ENCODE measurements at places on chromosomes 3 and 15.
A peak's percentile ranks its signal among the peaks of the same experiment; 100 is the strongest.

DNA sequence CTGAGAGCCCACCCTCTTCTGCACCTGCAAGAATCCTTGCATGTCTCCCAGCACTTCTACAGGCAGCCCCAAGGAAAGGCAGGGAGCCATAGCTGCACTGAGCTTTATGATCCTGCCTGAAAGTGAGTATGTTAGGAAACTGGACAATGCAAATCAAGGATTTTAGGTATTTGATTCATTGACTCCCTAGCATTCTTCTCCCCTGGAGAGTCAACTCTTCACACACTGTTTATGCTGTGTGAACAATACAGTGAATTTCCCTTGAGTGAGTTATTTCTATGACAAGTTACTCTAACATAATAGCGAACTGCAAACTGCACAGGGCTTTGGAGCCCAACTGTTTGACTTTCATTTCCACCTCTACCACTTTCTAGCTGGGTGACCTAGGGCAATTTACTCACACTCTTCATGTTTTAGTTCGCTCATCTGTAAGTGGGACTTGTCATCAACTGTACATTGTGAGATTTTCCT is 96.0 kb upstream of the PHLDB2 start:
- DNase-seq, result no peak

DNA sequence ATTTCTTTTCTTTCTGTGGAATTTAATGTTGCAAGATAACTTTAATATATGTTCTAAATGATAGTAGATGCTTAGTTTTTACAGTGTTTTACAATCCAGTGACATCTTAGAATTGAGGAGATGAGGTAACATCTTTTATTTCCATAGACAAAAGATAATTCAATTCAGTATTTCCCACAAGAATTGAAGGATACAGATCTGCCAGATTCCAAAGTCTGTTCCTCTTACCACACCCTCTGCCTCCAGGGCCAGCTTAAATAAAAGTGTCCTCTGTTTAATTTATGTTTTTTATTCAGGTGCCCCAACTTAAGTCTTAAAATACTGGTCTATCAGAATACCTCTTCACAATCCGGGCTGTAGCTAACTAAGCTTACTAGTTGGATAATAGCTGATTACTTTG is 6.5 kb downstream of the STT3B start:
- DNase-seq, result no peak

- no peak for DNase-seq
Measured at GRCh38 chr15:80512726-80513660, 108.8 kb downstream of the ARNT2 start.

DNA sequence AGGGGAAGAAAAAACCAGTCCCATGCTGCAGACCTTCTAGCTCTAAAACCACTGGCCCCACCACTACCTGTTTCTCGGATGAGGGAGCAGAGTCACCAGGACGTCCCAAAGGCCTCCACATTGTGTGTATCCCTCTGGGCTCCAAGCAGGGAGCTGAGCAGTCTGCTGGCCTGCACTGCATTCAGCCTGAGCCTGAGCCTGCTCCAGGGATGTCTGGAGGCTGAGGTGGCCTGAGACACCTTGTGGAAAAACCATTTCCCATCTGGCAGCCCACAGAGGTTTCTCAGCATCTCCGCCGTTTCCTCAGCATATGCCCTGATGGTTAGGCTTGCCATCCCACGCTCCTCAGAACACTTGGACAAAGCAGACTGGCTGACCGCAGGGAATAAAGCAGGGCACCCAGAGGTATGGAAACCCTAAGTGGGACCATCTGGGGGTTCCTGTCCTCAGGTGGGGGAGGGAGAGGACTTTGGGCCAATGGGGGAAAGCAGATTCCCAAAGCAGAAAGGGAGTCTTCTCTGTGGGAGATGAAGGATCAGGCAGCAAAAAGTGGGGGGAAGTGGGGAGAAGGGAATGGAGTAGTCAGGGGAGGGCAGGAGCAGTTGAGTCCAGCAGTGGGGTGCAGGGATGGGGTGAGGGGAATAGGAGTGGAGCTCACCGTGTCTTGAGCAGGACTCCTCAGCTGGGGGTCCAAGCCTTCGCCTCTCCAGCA is at the start of gene CILP:
CILP (minus strand) TSS at position 704 of the 712 bp plus-strand sequence. CDS start 1,718 bp downstream, outside the sequence.
- DNase-seq, result no peak

DNA sequence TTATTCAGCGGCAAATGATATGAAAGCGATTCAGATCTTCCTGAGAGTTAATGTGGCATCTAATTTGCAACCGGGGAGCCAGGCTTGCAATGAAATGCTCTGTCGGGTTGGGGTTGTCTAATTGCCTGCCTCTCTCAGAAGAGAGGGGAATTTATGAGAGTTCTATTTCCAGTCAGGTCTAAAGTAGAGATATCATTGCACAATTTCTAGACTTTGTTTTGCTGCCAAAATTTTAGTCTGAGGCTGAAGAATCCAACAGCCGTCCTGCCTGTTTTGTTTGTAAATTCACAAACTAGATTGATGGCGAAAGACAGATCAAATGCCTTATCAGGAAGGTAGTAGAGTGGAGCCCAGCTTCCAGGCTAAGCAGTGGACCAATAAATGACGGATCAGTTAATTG is 610 bp downstream of the LIPC start:
- DNase-seq, result peak; percentile 51

DNA sequence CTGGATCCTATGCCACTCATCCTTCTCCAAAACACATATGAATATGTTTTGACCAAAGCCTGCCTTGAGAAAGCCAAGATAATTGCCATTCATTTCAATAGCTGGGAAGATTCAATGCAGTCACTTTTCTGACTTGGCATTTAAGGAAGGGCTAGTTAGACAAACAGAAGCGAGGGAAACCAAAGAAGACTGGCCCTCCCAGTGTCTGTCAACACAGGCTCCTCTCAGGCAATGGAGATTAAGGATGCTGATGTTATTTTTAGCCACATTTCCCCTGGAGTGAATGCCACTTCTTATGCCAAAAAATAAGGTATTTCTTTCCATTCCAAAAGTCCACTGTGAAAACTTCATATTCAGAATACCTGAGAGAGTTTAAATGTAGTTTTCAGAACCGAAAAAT is 101.7 kb downstream of the P3H2 start:
- DNase-seq, result no peak

- DNase-seq, result peak; percentile 93
Measured at GRCh38 chr3:27521179-27521871, 37.1 kb upstream of the SLC4A7 start.

DNA sequence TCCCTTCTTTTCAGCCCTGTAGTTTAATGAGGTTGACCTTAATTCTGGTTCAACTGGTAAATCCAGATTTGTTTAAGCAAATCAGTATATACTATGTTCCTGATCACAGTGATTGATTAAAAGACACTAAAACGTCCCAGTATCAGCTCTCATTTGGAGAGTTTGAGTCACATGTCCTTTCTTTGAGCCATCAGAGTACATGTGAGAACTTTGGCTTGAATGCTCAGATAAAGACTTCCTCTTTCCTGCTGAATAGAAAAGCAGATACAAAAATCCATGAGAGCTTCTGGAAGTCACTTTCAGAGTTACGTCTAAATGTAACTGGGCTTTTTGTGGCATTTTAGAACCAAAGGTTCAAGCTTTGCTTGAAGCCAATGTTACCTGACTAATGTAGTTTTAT is 341.8 kb upstream of the SATB1 start:
- no peak for DNase-seq

- no peak for DNase-seq
Measured at GRCh38 chr3:30766522-30766921, 127.9 kb downstream of the GADL1 start.

DNA sequence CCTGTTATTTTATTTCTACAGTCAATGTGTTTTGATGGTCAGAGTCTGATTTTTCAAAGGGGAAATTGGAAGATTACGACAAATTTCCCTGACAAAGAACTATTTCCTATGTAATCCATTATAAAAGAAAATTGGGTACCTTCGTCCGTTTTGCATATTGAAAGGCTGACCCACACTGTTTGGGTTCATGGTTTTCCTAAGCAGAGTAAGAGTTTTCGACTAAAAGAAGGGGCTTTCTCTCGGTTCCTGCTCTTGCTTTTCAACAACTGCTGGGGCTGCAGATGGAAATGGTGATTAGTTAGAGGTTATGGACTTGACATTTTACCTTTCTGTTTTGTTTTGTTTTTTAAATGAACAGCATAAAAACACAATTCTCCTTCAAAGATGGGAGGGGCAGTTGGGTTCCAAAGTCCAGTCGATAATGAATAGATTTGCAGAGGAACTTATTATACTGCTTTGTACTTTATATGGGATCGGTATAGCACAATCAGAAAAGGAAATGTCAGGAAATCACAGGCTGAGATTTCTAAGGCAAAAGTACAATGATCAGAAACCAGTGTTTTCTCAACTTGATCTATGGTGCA is 978 bp downstream of the KCNMB2 start:
- DNase-seq, result no peak

GRCh38 chr3:160695003-160695402 is 18.0 kb downstream of the ARL14 start:
- DNase-seq, result no peak

- no peak for DNase-seq
Measured at GRCh38 chr15:85757073-85757938, 37.4 kb downstream of the KLHL25 start.

DNA sequence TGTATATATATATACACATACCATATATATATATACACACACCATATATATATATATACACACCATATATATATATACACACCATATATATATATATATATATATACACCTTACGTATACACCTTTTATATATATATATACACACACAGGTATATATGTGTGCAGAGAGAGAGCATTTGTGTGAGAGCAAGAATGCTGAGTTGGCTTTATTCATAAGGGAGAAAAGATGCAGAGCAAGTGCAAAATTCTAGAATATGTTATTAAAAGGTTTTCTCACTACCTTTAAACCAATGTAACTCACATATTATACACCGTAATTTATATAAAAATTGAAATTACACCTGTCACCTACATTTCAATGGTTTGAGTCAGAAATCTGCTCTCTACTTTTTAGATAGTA is 107.2 kb upstream of the ALCAM start:
- DNase-seq, result no peak

GRCh38 chr3:50672656-50673055 is 2.1 kb upstream of the DOCK3 start:
- no peak for DNase-seq

GRCh38 chr3:69751074-69751476 is 11.8 kb downstream of the MITF start:
- DNase-seq, result no peak

- DNase-seq, result no peak
Measured at GRCh38 chr3:59388555-59389270, 338.9 kb upstream of the CFAP20DC start.

DNA sequence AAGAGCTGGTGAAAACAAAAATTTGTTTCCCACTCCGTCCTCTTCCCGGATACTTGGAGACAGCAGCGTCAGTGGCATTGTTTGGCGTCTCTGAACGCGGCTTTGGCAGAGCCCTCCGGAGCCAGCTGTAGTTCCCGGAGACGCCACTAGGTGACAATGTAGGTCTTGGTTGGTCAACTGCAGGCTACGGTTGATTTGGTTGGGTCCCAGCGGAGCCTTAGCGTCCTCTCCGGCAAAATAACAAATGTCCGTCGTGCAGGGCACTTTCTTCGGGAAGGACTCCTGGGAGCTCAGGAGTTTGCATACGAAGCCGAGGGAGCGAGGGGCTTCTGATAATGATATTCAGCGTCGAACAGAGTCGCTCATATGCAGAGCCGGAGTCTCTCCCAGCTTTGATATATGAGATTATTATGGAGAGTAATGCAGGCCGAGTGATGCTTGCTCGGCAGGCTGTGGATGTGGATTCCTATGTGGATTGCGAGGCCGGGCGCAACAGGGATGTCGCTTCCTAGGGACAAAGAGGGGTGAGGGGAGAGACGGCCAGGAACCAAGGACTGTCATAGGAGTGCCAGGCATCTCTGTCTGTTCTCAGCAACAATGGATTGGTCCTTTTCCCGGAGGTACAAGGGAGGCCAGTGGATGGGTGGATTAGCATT is 74.8 kb downstream of the IL20RB start:
- DNase-seq, result peak; percentile 71

DNA sequence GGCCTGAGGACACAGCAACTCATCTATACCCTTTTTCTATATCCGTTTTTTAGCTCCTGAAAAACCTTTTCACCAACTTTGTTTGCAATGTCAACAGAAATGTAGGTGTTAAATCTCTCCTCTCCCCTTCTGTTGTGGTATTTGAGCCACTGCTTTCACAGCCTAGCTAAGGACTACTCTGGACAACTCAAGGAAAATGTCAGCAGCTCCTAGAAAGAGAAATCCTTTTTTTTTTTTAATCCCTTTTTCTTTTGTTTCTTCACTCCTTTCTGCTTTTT is 176.6 kb downstream of the KLHL25 start:
- no peak for DNase-seq

DNA sequence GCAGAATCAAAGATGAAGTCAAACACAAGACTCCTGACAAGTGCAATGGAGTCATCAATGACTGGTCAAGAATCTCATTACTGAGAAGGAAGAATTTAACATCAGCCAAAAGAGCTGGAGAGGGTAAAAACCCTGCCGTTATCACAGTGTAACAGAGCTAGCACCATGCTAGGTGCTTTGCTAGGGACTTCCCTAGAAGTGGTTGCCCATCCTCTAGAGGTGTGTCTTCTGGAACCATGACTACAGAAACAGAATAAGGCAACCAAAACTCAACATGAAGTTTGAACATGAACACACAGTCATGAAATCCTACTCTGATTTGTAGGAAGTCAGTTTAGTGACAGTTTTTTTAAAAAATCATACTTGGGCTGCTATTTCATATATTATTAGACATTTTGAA is 9.5 kb downstream of the ACAD11 start:
- no peak for DNase-seq

DNA sequence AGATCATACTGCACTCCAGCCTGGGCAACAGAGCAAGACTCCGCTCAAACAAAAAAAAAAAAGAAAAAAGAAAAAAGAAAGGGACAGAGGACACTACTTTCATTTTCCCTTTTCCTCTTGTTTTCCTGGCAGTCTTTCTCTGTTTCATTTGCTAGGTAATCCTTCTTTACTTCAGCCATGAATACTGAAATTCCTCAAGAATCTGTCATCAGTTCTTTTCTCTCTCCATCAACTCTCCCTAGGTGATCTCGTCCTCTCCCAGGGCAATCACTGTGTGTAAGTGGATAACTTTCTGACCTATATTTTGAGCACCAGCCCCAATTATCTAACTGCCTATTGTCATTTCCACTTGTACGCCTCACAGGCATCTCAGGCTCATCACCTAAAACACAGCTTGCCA is 51.5 kb downstream of the TTC23 start:
- DNase-seq, result peak; percentile 21

GRCh38 chr15:63461230-63461985 is 43.0 kb upstream of the USP3 start:
- DNase-seq, result no peak

- DNase-seq, result no peak
Measured at GRCh38 chr15:60568301-60568742, 89.4 kb upstream of the ICE2 start.
